ENCODE measurements at places on chromosomes 11 and 22.
A peak's percentile ranks its signal among the peaks of the same experiment; 100 is the strongest.

DNA sequence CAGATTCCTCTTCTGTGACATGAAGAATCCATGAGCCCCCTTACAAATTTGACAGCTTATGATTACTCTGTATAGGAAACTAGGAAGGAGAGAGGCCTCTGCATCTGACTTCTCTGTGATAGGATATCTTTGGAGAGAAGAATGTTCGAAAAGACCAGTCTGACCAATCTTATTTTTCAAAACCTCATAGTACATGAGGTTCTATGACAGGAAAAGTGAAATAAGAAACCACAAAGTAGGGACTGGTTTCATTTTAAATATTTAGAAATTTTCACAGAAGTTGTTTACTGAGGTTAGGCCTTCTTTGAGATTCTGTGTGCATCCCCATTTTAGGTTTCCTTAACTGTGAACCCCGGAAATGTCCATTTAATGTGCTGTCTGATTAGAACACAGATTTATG, 2.1 kb upstream of the OR4X1 start:
- DNase-seq: no peak

DNA sequence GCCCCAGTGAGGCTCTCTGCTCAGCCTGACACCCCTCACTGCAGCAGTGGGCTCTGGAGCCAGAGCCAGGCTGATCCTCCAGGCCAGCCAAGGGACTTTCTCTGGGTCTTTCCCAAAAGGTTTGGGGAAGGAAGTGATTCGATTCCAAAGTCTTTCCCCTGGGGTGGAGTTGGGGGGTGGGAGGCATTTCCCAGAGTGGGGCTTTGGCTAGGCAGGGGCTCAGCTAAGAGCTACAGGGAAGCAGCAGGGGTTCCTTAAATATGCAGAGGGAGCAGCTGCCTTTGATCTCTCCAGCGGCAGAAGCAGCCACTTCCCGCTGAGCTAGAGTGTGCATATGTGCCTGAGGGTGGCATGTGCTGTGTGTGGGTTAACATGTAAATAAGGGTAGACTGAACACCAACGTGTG, 192.9 kb downstream of the INSC start:
- no peak for DNase-seq

DNA sequence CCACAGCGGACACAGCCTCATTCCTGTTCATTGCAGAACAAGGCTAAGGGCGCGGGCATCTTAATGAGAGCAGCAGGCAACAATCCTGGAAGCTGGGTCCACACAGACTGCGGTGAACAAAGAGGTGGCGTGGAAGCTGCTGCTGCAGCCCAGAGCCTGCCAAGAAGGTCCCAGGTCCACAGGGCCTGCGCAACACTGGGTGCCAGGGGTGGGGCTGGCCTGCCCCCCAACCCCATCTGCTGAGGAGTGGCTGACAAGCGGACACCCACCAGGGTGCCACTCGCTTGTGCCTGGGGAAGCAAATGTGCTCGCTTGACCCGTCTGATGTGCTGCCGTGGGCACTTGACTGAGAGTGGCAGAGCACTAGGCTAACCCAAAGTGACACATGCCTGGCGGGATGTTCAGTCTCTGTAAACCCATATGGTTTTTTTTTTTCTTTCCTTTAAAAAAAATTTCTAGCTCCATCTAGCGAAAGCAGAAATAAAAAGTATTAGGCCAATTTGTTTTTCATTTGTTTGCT, 83.2 kb upstream of the PITPNB start:
- DNase-seq: no peak

- peak; percentile 58 for DNase-seq
Measured at GRCh38 chr11:116454020-116454645, 318.7 kb downstream of the BUD13 start.

DNA sequence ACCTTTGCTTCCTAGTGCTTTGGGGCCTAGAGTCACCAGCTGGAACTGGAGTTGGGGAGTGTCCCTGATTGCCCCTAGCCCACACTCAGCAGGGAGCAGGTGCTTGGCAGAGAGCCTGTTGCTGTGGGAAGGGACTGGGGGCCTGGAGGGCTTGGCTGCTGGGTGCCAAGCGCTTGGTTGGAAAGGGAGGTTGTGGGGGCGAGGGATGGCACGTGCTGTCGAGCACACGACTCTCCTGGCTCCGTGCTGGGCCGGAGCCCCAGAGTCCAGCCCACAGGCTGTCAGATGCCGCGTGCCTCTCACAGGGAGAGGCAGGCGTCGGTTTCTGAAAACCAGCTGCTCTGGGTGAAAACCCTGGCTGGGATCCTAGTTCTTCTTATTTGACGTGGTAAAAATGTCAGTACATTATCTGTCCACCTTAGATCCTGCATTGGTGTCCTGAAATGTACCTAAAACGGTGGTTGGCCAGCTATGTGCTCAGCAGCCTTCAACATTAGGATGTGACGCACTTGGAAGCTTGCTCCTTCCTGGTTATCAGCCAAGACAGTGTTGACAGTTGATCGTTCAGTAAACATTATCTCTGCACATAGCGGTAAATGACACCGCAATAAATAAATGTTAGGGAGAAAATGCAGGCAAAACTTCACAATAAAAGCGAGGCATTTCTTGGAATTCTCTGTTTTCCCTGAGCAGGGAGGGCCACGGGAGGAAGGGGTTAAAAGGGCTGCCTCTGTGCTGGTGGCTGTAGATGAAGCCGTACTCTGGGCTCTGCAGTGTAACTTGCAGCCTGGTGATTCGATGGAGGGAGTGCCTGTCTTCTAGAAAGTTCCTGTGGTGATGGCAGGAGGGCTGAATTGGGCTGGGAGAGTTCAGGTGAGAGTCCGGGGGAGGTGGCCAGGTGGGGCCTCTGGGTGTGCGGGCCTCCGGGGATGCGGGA, 29.2 kb downstream of the GRAMD4 start:
- no peak for DNase-seq
